ENCODE measurements at places on chromosomes 7 and 10.

- no peak for DNase-seq
Measured at GRCh38 chr7:33870120-33870519, 35.2 kb upstream of the BMPER start.

GRCh38 chr7:93015779-93016481 lies 101.8 kb downstream of the SAMD9 start:
- no peak for DNase-seq

DNA sequence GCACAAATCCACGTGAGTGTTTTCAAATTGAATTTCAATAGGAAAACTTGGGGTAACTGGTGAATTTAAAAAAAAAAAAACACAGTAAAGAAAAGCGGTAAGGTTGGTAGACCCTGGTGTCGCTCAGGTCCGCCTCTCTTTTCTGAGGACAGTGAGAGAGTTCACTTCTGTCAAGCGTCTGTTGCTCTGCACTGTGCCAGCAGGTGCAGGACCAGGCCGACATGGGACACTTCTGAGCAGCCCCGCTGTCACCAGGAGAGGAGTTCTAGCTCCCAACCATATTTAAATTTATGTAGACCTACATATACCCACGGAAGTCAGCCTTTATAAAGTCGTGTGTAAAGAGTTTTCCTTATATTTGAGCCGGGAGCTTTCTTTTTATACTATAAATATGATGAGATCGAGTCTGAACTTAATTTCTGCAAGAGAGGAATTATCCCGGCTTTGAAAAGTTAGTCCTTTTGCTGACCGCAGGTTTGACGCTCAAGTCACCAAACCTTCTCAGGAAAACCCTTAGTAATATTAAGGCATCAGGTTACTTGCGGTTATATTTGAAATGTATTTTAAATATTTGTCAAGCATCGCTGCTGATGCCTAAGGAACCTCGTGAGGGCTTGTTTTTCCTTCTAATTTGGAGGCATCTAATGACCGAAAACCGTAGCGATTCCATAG lies 531 bp downstream of the IKZF1 start:
- DNase-seq: no peak

GRCh38 chr10:73854310-73854709 lies 20.0 kb downstream of the CAMK2G start:
- DNase-seq: no peak
